ENCODE measurements at places on chromosomes 11 and 22.

GRCh38 chr11:112589155-112589554 lies 328.5 kb upstream of the PLET1 start:
- H3K4me3 ChIP-seq = no peak overlapping the region
- no peaks in the 10 kb centered on the region for H3K36me3 ChIP-seq
- no peaks in the 10 kb centered on the region for H3K4me1 ChIP-seq
- no peak for DNase-seq
- no peak overlapping the region for H3K27ac ChIP-seq
- H3K27me3 ChIP-seq = peaks cover 2% of the 10 kb centered on the region

GRCh38 chr11:114310095-114310494 lies 13.9 kb downstream of the NNMT start:
- no peak overlapping the region for H3K4me3 ChIP-seq
- DNase-seq = no peak
- H3K27me3 ChIP-seq = peaks cover 8% of the 10 kb centered on the region
- H3K27ac ChIP-seq = no peak overlapping the region
- H3K4me1 ChIP-seq = no peaks in the 10 kb centered on the region
- no peaks in the 10 kb centered on the region for H3K36me3 ChIP-seq

DNA sequence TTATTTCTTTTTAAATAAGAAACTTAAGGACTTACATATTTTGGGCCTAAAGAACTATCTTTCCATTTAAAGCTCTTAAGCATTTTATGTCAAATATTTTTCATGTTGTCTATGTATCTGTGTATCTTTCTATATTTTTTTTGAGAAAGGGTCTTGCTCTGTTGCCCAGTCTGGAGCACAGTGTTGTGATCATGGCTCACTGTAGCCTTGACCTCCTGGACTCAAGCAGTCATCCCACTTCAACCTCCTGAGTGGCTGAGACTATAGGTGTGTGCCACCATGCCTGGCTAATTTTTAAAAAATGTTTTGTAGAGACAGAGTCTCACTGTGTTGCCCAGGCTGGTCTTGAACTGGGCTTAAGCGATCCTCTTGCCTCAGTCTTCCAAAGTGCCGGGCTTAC lies 8.0 kb downstream of the STT3A start:
- H3K4me1 ChIP-seq = peaks cover 1% of the 10 kb centered on the region
- DNase-seq = no peak
- peaks cover 73% of the 10 kb centered on the region for H3K36me3 ChIP-seq
- no peak overlapping the region for H3K4me3 ChIP-seq
- H3K27ac ChIP-seq = no peak overlapping the region

- no peak overlapping the region for H3K4me3 ChIP-seq
- H3K4me1 ChIP-seq = peaks cover 4% of the 10 kb centered on the region
- no peak overlapping the region for H3K27ac ChIP-seq
- peak; percentile 84 for DNase-seq
- H3K27me3 ChIP-seq = no peaks in the 10 kb centered on the region
- H3K36me3 ChIP-seq = no peaks in the 10 kb centered on the region
Measured at GRCh38 chr11:118659314-118659952, 20.0 kb downstream of the TREH start.

GRCh38 chr11:29641201-29641600 lies 375.6 kb downstream of the KCNA4 start:
- no peak overlapping the region for H3K27ac ChIP-seq
- no peaks in the 10 kb centered on the region for H3K36me3 ChIP-seq
- no peak overlapping the region for H3K4me3 ChIP-seq
- no peak for DNase-seq

GRCh38 chr22:38632528-38632927 lies 23.7 kb downstream of the FAM227A start:
- no peak overlapping the region for H3K27ac ChIP-seq
- DNase-seq = no peak
- no peaks in the 10 kb centered on the region for H3K4me1 ChIP-seq
- no peaks in the 10 kb centered on the region for H3K27me3 ChIP-seq

GRCh38 chr11:13315517-13316432 lies 38.2 kb downstream of the BMAL1 start:
- no peak for DNase-seq
- no peak overlapping the region for H3K27ac ChIP-seq
- H3K4me1 ChIP-seq = peaks cover 7% of the 10 kb centered on the region
- H3K27me3 ChIP-seq = no peaks in the 10 kb centered on the region

DNA sequence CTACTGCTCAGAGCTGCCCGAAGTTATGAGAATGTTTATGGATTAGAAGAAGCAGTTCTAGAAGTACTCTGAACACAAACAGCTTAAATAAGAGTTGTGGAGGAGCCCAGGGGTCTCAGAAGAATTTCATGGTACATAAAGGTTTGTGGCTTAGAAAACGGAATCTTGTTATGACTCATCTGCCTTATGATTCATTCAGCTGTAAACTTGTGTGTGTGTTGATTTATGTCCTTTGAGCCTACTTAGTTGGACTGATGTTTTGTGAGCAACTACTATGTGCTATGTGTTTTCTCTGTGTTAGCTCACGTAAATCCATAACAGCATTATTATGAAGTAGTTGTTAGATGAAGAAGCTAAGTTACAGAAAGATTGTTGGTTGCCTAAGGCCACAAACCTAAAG lies 203.7 kb downstream of the PGR start:
- no peak overlapping the region for H3K4me3 ChIP-seq
- no peaks in the 10 kb centered on the region for H3K27me3 ChIP-seq
- DNase-seq = no peak
- no peaks in the 10 kb centered on the region for H3K4me1 ChIP-seq
- no peak overlapping the region for H3K27ac ChIP-seq

GRCh38 chr22:37643225-37643847 lies 3.9 kb downstream of the SH3BP1 start:
- peaks cover 24% of the 10 kb centered on the region for H3K4me1 ChIP-seq
- H3K4me3 ChIP-seq = no peak overlapping the region
- H3K36me3 ChIP-seq = peaks cover 2% of the 10 kb centered on the region
- H3K27ac ChIP-seq = no peak overlapping the region

GRCh38 chr11:77542296-77542695 lies 47.5 kb upstream of the AQP11 start:
- no peak overlapping the region for H3K4me3 ChIP-seq
- no peak for DNase-seq
- H3K4me1 ChIP-seq = no peaks in the 10 kb centered on the region
- H3K27me3 ChIP-seq = no peaks in the 10 kb centered on the region
- H3K36me3 ChIP-seq = no peaks in the 10 kb centered on the region
- no peak overlapping the region for H3K27ac ChIP-seq

DNA sequence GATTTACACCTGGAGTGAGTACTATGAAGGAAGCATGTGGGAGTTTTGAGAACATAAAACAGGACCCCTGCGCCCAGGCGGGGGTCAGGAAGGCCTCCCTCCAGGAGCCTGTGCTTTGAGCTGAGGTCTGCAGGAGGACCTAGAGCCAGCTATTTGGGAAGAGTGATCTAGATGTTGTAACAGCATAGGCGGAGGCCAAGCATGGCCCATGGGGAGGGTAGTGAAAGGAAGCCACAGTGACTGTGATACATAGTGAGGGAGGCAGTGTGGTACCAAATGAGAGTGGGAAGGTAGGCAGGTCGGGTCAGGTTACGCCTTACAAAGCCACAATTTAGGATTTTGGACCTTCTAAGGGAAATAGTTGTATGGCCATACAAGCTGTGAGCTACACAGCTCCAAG lies 147.5 kb downstream of the PARVA start:
- H3K4me3 ChIP-seq = no peak overlapping the region
- no peaks in the 10 kb centered on the region for H3K36me3 ChIP-seq
- H3K27ac ChIP-seq = no peak overlapping the region
- no peak for DNase-seq

DNA sequence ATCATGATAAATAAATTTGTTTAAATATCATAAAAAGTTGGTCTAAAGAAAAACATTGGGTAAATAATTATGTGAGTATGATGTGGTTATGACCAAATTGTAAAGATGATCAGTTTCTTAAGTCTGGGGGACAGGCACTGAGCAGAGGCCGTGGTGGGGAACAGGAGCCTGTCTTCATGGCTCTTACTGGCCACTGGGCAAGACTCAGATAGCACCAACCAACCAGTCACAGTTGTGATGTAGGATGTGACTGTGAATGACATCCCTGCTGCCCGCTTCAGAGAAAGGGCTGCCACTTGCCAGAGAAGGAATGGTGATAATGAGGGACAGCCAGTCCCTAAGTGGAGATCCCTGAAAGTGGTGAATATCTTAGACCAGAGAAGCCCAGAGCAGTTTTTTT lies 7.0 kb downstream of the PTPRJ start:
- H3K4me1 ChIP-seq = peaks cover 50% of the 10 kb centered on the region
- H3K27me3 ChIP-seq = no peaks in the 10 kb centered on the region
- no peak for DNase-seq
- no peak overlapping the region for H3K4me3 ChIP-seq
- H3K36me3 ChIP-seq = peaks cover 2% of the 10 kb centered on the region

DNA sequence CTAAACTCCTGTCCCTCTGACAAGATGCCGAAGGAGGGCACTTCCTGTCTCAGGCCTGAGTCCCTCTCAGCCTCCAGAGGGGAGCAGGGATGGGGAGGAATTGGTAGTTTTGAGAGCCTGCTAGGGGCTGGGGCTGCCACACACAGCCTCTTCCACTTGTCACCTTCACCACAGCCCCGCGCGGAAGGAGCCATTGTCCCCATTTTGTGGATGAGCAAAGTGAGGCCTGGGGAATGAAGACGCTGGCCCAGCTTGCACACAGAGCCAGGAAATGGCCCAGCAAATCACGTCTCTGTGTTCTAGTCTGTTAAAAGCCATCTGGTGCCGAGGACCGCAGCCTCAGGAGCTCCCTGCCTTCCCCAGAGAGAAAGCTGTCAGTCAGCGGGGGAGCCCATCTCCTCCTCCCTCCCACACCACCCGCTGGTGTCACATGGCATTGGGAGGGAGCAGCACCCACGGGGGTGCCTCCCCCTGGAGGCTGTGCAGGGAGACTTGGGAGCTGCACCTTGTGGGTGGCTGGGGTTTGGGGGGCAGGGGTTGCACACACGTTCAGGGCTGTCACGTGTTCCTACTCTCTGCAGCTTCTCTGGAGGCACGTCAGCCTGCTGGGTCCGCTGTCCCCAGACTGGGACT lies 34.6 kb downstream of the RASD2 start:
- DNase-seq = no peak
- no peaks in the 10 kb centered on the region for H3K36me3 ChIP-seq
- H3K4me3 ChIP-seq = no peak overlapping the region
- H3K27me3 ChIP-seq = no peaks in the 10 kb centered on the region
- H3K4me1 ChIP-seq = no peaks in the 10 kb centered on the region
- H3K27ac ChIP-seq = no peak overlapping the region

All from B cell (primary cell).